Pancreas (tissue), 10 donors: ENCODE measurements at places on chromosomes 5 and 9. TPM values are rescaled to one million over a fixed set of nuclear protein-coding genes. Genes with fewer than 3 reads are reported as not detected.

- H3K27ac ChIP-seq: no peak overlapping the region
- no peaks in the 10 kb centered on the region for H3K36me3 ChIP-seq
- H3K4me1 ChIP-seq: no peaks in the 10 kb centered on the region
- no peak for DNase-seq
Measured at GRCh38 chr9:89462817-89463683, 34.9 kb downstream of the SEMA4D start.

GRCh38 chr9:127569886-127570401 is 42.1 kb upstream of the STXBP1 start:
- H3K36me3 ChIP-seq: no peaks in the 10 kb centered on the region
- no peak for DNase-seq
- peak overlapping the region; percentile 89 for H3K27ac ChIP-seq
- H3K4me1 ChIP-seq: peaks cover 36% of the 10 kb centered on the region
- no peak overlapping the region for H3K4me3 ChIP-seq

The SEMA6A gene
- polyA plus RNA-seq: 8.9 TPM

The DPH7 gene
- 174 TPM for polyA plus RNA-seq

The SLC6A7 gene
- not detected for polyA plus RNA-seq
